ENCODE measurements at places on chromosomes 3 and 15.

- DNase-seq = no peak
Observed at GRCh38 chr3:10780922-10781321, 35.1 kb upstream of the SLC6A11 start.

DNA sequence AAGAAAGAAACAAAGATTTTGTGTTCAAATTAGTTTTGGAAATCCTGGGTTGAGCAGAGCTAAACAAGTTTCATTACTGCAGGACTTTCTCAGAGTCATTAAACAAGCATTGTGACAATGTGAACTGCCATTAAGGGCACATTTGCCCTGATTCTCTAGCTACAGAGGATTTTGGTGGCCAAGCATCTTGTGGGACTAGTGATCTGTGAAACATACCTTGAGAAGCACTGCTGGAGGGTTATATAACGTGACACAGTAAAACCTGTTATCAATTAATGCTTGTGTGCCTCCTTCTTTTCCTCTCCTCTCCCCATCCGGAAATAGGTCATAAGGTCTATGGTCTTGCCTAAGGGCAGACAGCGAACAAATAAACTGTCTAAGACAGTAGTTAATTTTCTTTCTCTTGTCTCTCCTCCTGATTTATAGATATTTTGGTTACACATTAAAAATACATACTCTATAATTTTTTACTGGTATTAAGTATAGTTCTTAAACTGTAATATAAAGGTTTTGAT, 167.3 kb upstream of the NANOGP8 start:
- DNase-seq = no peak

DNA sequence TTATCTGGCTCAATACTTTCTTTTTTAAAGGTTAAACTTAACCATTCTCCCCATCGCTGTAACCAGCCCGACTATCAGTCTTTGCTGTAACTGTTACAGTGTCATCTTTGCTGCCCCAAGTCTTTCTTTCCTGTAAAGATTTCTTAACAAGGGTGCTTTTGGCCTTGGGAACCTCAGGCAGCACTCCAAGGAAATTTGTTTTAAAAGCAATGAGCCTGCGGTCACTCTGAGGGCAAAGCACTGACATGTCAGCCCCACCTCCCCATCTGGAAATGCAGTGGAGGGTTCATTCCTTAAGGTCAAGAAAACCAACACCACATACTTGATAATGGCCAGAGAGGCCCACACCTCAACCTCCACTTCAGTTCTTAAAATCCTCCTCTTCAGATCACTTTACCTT, 3.2 kb downstream of the TRANK1 start:
- DNase-seq = no peak

DNA sequence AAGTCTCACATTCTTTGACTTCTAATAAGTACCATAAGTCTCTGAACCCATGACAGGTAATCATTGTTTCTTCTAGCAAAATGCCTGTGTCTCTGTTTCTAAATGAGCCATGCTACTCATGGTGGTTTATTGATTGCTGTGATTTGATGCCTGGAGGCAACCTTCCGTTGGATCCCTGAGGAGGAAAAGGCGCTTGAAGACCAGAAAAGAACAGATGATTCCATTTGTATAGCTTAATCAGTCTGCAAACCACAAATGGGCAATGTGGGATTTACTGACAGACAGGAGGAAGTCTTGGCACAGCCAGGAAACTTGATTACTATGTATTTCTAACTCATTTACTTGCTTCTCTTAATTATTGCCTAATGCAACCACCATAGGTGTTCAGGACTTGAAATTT, 103.1 kb upstream of the MRPL3 start:
- no peak for DNase-seq

GRCh38 chr3:11509173-11510000, 134.3 kb downstream of the VGLL4 start:
- no peak for DNase-seq

DNA sequence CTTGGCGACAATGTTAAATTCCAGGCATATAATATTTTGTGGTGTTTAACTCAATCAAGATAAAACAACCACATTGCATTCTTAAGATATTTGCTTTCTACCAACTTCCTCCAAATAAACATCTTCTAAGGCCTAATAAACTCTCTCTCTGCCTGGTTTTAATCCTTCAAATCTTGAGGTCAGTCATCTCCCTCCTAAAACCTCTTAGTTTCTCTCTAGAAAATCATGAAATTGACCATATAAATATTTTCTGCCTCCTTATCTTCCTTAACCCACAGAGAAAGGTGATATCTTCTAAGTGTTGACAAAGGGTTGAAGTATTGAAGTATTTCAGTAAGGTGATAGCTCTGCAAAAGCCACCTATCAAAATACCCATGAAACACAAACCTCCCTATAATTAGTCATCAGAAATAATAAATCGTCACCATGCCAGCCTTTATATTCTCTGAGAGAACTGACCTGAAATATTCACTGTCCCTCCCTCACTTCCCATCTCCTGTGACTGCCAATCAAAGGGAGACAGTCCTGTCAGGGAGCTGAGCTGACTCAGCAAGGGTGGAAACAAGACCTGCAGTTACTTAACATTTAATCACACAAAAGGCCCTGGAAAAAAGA, 1261.1 kb downstream of the ROBO1 start:
- DNase-seq = no peak

GRCh38 chr3:48945432-48945831, 26.8 kb downstream of the ARIH2 start:
- DNase-seq = no peak

- DNase-seq = no peak
Observed at GRCh38 chr15:40793216-40793989, 13.5 kb upstream of the ZFYVE19 start.

GRCh38 chr15:48796930-48797329, 13.9 kb downstream of the CEP152 start:
- DNase-seq = no peak

- no peak for DNase-seq
Observed at GRCh38 chr3:76986876-76987474, 52.9 kb upstream of the ROBO2 start.
